ENCODE measurements at places on chromosomes 11 and 22.

GRCh38 chr11:111417766-111418435 lies 38.8 kb upstream of the POU2AF1 start:
- no peak for DNase-seq
- no peaks in the 10 kb centered on the region for H3K27me3 ChIP-seq
- no peaks in the 10 kb centered on the region for H3K36me3 ChIP-seq
- H3K27ac ChIP-seq, result peak overlapping the region; percentile 16
- H3K4me3 ChIP-seq, result no peak overlapping the region
- peaks cover 21% of the 10 kb centered on the region for H3K4me1 ChIP-seq

DNA sequence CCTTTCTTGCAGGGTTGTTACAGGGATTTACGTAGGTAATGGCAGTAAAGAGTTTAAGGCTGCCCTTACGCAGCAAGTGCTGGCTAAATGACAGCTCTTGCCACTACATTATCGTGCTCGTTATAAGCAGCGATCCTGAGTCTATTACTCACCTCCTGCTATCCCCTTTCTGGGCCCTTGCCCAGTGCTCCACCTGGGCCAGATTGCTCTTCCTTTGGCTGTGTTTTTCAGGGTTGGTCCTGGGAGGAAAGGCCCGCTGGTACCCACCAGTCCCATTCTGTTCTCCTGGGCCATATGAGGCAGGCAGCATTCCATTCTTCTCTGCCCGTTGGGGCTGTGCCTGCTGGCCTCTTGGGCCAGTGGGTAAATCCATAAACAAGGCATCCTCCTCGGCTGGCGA lies 87.5 kb downstream of the C11orf58 start:
- H3K4me1 ChIP-seq, result peaks cover 2% of the 10 kb centered on the region

- H3K4me1 ChIP-seq, result no peaks in the 10 kb centered on the region
- H3K36me3 ChIP-seq, result no peaks in the 10 kb centered on the region
- H3K4me3 ChIP-seq, result no peak overlapping the region
Measured at GRCh38 chr11:122676638-122677037, 21.1 kb downstream of the UBASH3B start.

- H3K4me1 ChIP-seq, result no peaks in the 10 kb centered on the region
- no peaks in the 10 kb centered on the region for H3K27me3 ChIP-seq
- H3K27ac ChIP-seq, result no peak overlapping the region
- DNase-seq, result peak; percentile 25
- H3K4me3 ChIP-seq, result no peak overlapping the region
- no peaks in the 10 kb centered on the region for H3K36me3 ChIP-seq
Measured at GRCh38 chr22:49192857-49193250, 634.8 kb downstream of the BRD1 start.

DNA sequence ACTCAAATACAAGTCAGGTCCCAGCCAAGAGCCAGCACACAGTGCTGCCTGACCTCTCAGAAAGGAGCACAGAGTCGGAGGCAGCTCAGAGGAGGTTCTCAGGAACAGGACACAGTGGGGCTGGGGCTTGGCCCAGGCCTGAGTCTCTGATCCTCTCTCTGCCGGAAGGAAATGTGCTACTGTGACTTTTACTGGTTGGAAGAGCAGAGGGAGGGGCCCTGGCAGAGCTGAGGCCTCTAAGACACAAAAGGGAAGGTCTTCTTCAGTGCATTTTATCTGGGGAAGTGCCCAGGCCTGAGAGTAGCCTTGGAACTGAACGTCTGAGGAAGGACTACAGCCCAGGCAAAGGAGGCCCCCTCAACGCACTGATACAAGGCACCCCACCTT lies 16.2 kb upstream of the CASTOR1 start:
- no peaks in the 10 kb centered on the region for H3K27me3 ChIP-seq
- H3K27ac ChIP-seq, result peak overlapping the region; percentile 88
- peaks cover 2% of the 10 kb centered on the region for H3K4me1 ChIP-seq

DNA sequence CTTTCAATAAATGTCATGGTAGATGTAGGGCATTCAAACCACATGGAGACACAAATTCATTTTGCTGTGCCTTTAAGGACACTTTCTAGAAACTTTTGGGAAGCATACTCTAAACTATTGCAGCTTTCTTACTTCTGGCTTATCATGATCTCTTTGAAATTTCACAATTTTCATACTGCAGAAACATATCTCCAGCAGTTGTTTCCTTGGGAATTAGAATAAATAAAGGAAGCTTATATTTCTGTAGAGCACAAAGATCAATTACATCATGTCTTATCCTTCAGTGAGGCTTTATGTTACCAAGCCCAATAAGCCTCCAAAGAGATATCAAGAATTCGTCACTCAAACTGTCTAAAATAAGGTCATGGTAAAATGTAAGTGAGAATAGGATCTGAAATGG lies 74.5 kb upstream of the RAB38 start:
- no peaks in the 10 kb centered on the region for H3K27me3 ChIP-seq
- no peak overlapping the region for H3K27ac ChIP-seq
- no peak overlapping the region for H3K4me3 ChIP-seq
- no peaks in the 10 kb centered on the region for H3K4me1 ChIP-seq
- no peaks in the 10 kb centered on the region for H3K36me3 ChIP-seq
- DNase-seq, result no peak

GRCh38 chr11:112771851-112772250 lies 189.4 kb upstream of the NCAM1 start:
- H3K27me3 ChIP-seq, result no peaks in the 10 kb centered on the region
- H3K4me1 ChIP-seq, result no peaks in the 10 kb centered on the region
- H3K36me3 ChIP-seq, result no peaks in the 10 kb centered on the region
- no peak overlapping the region for H3K27ac ChIP-seq
- H3K4me3 ChIP-seq, result no peak overlapping the region

- no peaks in the 10 kb centered on the region for H3K27me3 ChIP-seq
- H3K4me3 ChIP-seq, result no peak overlapping the region
- DNase-seq, result no peak
- H3K36me3 ChIP-seq, result no peaks in the 10 kb centered on the region
- no peak overlapping the region for H3K27ac ChIP-seq
- no peaks in the 10 kb centered on the region for H3K4me1 ChIP-seq
Measured at GRCh38 chr11:63180536-63180935, 36.5 kb upstream of the SLC22A24 start.

DNA sequence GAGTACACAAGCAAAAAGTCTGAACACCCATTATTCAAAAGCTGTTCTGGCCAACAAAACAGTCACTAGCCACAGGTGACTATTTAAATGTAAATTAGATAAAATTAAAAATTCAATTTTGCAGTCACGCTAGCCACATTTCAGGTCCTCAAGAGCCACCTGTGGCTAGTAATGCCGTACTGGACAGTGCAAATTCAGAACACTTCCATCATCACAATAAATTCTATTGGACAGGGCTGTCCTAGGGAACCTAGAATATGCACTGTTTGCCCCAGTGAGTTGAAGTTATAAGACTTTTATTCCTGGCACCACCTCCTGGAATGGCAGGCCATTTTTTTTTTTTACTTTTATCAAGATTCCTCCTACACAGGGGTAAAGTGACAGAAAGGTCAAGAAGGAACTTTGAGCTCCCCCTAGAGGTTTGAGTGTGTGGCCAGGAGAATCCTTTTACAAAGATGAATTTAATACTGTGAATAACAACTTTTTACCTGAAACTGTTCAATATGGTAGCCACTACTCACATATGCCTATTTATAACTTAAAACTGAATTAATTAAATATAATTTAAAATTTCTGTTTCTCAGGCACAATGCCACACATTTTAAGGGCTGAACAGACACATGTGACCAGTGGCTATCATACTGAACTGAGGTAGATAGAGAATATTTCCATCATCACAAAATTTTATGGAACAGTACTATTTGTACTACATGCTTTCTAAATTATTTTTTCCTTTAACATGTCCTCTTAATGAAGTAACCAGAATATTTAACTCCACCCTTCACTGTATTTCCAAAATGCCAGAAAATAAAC lies 6.5 kb downstream of the MSANTD2 start:
- no peaks in the 10 kb centered on the region for H3K36me3 ChIP-seq
- peaks cover 5% of the 10 kb centered on the region for H3K4me1 ChIP-seq
- no peak overlapping the region for H3K27ac ChIP-seq
- H3K4me3 ChIP-seq, result no peak overlapping the region

DNA sequence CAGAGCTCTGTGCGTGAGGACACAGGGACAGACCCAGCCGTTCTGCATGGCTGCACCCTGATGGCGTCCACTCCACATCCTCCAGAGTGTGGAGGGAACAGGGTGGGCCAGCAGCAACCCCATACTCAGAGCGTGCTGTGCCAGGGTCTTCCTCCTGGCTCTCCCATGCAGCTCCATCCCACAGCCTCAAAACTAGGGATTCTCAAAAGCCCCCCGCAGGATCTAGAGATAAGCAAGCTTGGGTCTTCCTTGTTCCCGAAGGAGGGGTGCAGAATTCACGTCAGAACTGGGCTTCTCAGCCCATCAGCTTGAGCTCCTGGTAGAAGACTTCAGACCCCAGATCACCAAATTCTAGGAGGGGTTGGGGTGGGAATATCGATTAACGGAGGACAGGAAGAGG lies 858.8 kb downstream of the TBC1D22A start:
- H3K4me3 ChIP-seq, result no peak overlapping the region
- peak; percentile 34 for DNase-seq
- no peaks in the 10 kb centered on the region for H3K36me3 ChIP-seq
- no peaks in the 10 kb centered on the region for H3K27me3 ChIP-seq

GRCh38 chr11:81477277-81477676 lies 1256.4 kb downstream of the FAM181B start:
- no peaks in the 10 kb centered on the region for H3K4me1 ChIP-seq
- DNase-seq, result no peak
- H3K27ac ChIP-seq, result no peak overlapping the region
- no peaks in the 10 kb centered on the region for H3K36me3 ChIP-seq

GRCh38 chr22:29550005-29550404 lies 3.6 kb downstream of the THOC5 start:
- H3K36me3 ChIP-seq, result peaks cover 7% of the 10 kb centered on the region
- H3K4me3 ChIP-seq, result no peak overlapping the region
- H3K4me1 ChIP-seq, result no peaks in the 10 kb centered on the region
- no peaks in the 10 kb centered on the region for H3K27me3 ChIP-seq
- no peak overlapping the region for H3K27ac ChIP-seq

DNA sequence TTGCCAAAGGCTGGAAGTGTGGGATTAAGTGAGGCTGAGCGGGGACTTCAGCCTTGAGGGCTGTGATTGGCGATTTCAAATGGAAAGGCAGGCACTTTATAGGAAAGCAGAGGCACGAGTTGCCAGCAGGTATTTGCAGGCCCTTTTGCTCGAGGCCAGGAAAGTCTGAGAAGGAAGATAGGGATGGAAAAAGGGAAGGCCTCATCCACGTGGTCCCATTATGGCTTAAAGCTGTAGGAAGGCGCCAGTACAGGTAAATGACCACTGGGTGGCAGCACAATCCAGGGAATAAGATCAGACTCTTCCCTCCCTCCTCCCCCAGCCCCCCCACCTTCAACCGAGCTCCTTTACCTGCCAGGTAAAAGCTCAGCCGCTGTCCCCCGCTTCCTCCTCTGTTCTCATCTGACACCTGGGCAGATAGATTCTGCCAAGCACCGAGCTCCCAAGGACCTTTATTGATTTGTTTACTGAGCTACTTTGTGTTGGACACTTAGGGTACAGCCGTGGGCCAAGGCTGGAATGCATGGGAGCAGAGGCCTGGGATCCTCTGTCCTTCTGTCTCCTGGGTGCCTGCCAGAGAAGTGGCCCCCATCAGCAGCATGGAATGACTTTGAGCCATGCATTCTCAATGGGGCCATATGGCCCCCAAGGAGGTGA lies 7.5 kb downstream of the P2RX3 start:
- H3K4me1 ChIP-seq, result no peaks in the 10 kb centered on the region
- DNase-seq, result peak; percentile 82
- H3K36me3 ChIP-seq, result no peaks in the 10 kb centered on the region
- H3K4me3 ChIP-seq, result no peak overlapping the region
- no peak overlapping the region for H3K27ac ChIP-seq

DNA sequence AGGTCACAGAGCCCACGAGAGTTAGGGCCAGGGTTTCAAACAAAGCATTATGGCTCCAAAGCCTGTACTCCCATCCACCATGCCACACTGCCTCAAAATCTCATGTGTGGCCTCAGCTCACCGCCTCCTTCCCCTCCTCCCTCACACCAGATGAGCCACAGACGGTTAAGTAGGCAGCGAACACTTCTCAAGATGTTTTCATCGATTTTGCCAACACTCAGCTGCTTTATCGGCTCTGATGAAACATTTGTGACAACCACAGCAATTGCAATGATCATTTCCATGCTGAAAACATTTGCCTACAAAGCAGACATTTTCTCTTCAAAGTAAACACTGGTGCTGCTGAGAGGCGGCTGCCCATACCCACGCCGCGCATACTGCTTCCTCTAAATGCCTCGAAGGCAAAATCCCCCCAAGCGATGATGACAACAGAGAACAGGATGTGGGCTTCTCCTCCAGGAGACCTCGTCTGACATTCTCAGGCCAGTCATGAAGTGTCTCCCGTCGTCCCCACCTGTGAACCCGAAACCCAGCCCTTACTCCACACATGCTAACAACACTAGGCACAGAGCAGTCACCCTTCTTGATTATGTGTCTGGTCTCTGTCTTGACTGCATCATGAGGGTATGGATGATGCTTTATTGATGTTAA lies 599.2 kb downstream of the SOX6 start:
- no peak overlapping the region for H3K4me3 ChIP-seq
- H3K27ac ChIP-seq, result no peak overlapping the region
- DNase-seq, result no peak
- no peaks in the 10 kb centered on the region for H3K36me3 ChIP-seq

GRCh38 chr11:44416776-44417175 lies 106.8 kb upstream of the ALX4 start:
- no peak overlapping the region for H3K4me3 ChIP-seq
- peak; percentile 2 for DNase-seq
- H3K27ac ChIP-seq, result no peak overlapping the region
- H3K36me3 ChIP-seq, result no peaks in the 10 kb centered on the region
- no peaks in the 10 kb centered on the region for H3K27me3 ChIP-seq
- H3K4me1 ChIP-seq, result no peaks in the 10 kb centered on the region

- H3K4me1 ChIP-seq, result no peaks in the 10 kb centered on the region
- no peaks in the 10 kb centered on the region for H3K36me3 ChIP-seq
- H3K4me3 ChIP-seq, result no peak overlapping the region
- peak; percentile 34 for DNase-seq
Measured at GRCh38 chr11:121892131-121892681, 223.8 kb downstream of the BLID start.

DNA sequence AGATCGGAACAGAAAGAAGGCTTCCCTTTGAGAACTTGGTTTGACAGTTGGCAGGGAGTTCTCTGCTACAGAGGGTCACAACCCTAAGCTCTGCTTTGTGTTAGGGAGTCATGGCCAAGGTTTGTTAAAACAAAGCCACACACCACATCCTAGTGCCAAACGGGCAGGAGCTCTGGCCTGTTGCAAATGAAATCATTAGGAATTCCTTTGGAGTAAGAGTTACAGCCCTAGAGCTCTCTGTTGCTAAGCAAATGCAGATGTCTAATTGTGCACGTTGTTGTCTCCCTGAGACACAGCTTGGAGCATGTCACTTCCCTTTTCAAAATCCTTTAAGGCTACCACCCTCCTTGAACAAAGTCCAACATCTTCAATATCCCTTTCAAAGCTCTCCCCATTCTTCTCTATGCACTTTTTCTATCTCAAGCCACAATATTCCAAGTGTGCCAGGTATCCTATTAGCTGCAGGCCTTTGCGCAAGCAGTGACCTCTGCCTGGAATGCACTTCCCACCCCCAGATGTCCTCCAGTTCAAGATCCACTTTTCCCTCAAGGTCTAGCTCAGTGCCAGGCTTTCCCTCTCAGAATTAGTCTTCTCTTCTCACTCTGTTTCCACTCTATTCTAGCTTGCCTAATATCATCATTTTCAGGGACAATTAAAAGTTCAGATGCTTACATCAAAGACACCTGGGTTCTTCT lies 253.7 kb upstream of the POU2AF2 start:
- no peak overlapping the region for H3K27ac ChIP-seq
- no peaks in the 10 kb centered on the region for H3K4me1 ChIP-seq
- H3K27me3 ChIP-seq, result no peaks in the 10 kb centered on the region
- DNase-seq, result no peak
